ENCODE measurements at places on chromosomes 12 and 14.

DNA sequence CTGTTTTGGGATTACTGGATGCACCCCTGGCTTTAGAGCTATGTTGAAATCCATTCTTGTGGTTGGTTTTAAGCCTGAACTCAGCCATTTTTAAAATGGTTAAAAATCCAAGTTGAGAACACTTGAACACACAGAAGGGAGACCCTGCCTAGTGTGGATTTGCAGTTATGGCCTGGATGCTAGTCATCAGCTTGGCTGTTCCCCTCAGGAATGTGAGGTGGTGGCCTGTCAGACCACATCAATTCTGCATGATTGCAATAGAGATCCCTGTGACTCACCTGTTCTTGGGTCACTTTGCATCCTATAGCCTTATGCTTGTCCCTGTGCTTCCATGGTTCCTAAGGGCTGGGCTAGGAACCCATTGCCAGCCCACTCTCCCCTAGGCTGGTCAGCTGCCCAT lies 454.1 kb downstream of the ATP23 start:
- no peak for DNase-seq

GRCh38 chr14:24058260-24058950 lies 6.6 kb downstream of the CARMIL3 start:
- no peak for DNase-seq

- DNase-seq: no peak
Measured at GRCh38 chr14:41597647-41598046, 9.0 kb upstream of the LRFN5 start.

DNA sequence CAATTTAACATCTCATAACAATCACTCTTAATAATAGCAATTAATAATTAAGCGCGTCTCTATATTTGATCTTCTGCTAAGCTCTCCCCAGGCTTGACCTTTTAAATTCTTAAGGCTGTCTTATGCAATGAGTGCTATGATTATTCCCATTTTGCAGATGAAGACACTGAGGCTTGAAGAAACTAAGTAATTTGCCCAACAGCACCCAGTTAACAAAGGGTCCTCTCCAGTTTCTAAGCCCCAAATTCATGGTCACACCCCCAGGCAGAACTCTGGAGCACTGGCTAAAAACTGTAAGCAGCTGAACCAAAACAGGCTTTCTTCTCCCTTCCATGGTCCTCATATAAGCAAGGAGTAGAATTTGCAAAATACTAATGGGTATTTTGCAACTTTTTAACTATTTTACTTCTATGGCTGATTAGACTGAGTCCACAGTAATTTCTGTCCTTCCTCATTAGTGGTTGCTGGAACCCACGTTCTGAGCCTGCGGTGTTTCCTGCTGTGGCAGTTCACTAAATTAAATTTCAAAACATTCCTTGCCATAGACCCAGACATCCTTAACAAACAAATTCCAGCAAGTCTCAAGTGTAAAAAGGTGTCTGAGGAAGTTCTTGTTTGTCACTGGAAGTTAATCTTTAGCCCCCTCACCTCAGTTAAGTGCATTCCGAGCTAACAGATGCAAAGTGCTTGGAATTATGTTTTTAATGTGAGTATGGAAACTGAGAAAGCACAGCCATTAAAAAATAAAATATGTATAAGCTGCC lies 76.5 kb downstream of the TMEM132D start:
- no peak for DNase-seq

DNA sequence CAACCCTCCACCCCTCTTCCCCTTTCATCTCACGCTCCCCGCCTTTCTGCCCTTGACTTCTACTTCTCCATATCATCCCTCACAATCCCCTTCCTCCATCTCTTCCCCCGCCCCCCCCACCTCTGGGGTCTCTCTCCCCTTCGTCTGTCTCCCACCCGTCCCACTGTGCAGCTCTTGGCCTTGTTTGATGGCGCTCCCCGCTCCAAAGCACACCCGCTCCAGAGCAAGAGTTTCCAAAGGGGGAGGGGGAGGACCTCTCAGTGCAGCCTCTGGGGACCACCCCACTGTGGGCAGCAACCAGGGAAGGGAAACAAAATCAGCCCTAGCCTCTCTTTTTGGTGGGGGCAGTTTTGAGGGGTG lies 774 bp downstream of the CHGA start:
- DNase-seq: no peak

DNA sequence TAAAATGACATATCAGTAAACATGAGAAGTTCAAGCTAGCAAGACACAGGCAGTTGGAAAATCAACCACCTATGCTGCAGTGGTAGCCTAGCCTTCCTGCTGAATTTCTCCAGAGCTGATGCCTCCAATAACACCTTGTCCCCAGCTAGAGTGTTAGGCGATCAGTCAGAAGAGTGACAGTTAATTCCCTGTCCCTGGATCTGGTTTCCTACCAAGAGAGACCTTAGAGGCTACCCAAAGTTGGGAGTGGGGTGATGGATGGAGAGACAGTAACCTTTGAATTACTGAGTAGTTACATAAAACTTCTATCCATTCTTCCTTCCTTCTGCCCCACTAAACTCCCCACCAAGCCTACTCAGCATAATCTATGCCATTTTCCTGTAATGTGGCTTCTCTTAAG lies 1.9 kb upstream of the ANO2 start:
- no peak for DNase-seq

GRCh38 chr14:35403114-35403602 lies 1.4 kb downstream of the NFKBIA start:
- no peak for DNase-seq

DNA sequence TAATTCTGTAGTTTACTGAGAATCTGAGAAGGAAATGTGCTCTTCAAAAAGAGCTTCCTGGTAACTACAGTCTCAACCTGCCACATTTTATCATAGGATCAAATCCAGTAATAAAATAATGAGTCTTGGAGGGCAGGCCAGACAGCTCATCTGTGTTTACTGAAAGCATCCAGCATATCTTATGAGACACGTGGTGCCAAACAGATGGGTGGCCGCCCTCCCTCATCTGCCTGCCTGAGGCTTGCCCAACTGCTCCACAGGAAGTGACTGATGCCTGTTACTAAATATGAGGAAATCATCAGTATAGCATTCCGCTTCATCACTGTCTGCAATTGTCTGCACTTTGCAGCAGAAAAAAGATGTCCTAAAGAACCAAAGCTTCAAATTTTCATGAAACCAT lies 13.5 kb downstream of the DHRS7 start:
- no peak for DNase-seq

DNA sequence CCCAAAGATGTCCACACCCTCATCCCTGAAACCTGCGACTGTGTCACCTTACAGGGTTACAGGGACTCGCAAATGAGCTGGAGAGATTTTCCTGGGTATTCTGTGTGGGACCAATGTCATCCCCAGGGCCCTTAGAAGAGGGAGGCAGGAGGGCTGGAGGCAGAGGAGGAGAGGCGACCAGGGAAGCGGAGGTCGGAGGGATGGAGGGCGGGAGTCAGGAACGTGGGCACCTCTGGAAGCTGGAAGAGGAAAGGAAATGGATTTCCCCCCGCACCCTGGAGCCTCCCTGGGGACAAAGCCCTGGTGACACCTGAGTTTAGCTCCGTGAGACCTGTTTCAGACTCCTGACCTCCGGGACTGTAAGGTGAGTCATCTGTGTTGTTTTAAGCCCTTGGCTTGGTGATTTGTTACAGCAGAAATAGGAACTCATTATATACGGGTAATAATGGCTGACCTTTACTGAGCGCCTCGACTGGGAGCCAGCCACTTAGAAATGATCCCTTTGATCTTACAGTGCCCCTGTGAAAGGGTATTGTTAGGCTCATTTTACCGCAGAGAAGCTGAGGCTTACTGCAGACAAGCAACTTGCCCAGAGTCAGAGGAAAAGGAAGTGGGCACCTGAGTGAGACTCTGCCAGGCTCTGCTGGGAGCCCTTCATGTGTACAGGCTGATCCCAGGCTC lies 29.3 kb upstream of the FZD10 start:
- no peak for DNase-seq

DNA sequence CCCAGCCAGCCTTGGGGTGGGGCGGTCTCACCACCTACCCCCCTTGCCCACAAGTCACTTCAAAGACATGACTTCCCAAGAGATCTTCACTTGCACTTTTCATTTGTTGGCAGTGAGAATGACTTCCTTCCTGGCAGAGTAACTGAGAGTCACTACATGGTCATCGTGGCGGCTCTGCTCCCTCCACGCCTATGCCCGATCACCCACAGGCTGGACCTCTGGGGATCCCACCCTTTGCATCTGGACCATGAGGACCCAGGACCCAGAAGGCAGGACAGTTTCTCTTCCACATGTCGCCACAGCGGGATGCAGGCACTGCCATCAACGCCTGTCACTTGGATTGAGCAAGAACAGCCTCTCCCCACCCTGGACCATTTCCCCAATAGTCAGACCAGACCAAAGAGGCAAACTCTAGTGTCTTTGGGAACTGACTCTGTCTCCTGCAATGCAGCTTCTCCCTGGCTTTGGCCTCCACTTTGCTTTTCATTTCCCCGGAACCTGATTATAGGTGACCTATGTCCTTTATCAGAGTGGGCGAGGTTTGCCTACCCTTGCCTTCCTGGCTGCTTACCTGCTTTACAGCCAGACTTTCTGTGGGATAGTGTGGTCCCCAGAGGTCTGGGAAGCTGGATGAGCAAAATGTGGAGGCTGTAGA lies 3.6 kb downstream of the VDR start:
- no peak for DNase-seq

GRCh38 chr14:27995691-27996090 lies 770.9 kb upstream of the FOXG1 start:
- DNase-seq: no peak

DNA sequence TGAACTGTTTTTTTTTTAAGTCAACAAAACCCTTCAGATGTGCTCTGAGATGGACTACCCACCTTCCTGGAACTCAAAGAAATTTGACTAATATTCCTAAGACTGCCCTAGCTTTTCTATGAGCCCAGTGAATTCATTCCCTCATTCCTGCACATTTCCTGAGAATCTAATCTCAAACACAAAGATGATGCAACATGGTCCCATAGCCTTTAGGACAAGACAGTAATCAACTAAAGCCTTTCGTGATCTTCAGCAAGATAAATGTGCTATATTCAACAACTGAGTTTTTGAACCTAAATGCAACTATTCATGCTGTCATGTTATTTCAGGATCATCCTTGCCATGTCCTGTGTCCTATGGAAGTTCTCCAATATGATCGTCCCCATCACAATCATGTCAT lies 5.0 kb downstream of the SETD3 start:
- no peak for DNase-seq

- no peak for DNase-seq
Measured at GRCh38 chr14:54355698-54356097, 41.1 kb upstream of the CDKN3 start.

- no peak for DNase-seq
Measured at GRCh38 chr12:34033628-34034296, 11.5 kb downstream of the ALG10 start.

- no peak for DNase-seq
Measured at GRCh38 chr14:61560323-61560722, 135.0 kb upstream of the HIF1A start.

DNA sequence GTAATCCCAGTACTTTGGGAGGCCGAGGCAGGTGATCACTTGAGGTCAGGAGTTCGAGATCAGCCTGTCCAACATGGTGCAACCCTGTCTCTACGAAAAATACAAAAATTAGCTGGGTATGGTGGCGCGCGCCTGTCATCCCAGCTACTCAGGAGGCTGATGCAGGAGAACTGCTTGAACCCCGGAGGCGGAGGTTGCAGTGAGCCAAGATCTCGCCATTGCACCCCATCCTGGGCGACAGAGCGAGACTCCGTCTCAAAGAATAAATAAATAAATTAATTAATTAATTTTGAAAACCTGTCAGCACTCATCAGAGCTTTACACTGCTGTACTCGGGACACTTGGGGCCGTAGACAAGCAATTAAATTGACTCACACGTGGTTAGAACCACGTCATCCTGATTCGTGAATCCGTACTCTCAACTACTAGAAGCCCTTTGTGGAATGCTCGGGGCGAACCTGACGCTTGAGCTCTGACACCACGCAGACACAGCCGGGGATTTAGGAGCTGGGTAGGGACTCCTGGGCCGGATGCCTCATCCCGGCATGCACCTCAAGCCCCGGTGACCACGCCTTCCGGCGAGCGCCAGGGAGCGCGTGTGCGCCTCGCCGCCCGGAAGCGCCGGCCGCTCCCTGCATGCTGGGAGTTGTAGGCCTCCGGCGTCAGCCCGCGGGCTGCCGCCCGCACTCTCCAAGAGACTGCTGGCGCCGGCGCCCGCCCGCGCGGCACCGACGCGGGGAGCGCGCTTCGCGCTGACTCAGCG lies at the start of gene XPOT:
Gene XPOT (plus strand): TSS at position 686 of the 763 bp plus-strand sequence. CDS start 5,644 bp downstream, outside the sequence.
- DNase-seq: peak; percentile 92

DNA sequence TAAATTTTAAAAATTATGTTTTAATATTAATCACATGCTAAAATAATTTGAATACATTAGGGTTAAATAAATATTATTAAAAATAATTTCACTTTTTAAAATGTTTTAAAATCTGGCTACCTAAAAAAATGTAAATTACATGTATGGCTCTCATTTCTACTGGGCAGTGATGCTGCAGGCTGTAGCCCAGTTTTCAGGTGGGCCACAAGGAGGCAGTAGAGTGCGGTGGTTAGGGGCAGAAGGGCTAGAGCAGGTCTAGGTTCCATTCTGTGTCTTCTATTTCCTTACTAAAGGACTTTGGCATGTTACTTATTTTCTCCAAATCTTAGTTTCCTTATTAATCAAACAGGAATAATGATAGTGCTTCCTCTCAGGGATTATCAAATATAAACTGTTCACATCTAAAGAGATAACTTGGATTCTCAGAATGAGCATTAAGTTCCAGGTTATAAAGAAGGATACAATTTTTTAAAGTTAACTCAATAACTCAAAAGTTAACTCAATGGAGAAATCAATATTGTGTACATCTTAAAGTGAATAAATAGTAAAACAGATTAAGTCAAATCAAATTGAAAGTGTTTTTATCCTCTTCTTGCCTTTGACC lies 54.9 kb upstream of the OVCH1 start:
- peak; percentile 8 for DNase-seq

- no peak for DNase-seq
Measured at GRCh38 chr14:54774824-54775223, 127.8 kb downstream of the GCH1 start.

DNA sequence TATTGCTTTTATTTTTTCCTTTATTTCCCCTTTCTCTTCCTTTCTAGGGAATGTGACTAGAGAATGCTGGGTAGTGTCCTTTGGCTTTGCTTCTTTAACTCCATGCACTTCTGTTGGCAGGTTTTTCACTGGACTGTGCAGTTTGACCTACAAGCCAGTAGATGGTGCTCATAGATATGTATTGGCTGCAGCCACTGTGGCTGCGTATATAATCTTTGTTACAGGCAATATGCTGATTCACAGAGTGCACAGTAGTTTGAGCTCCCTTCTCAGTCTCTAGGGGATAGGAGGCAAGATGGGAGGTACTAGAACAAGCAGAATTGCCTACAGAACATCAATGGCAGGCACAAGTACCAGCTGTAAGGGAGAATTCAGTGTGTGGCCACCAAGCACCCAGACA lies 503.5 kb downstream of the LRFN5 start:
- DNase-seq: no peak

GRCh38 chr12:90295858-90296257 lies 587.2 kb upstream of the ATP2B1 start:
- no peak for DNase-seq

Measured in GM12864 (cell line).